ENCODE measurements at places on chromosomes 12 and 14.

GRCh38 chr12:1410794-1411193, 183.6 kb downstream of the FBXL14 start:
- DNase-seq = no peak

- DNase-seq = peak; percentile 50
Observed at GRCh38 chr14:64704143-64704742, at the start of gene PLEKHG3. TSS of gene PLEKHG3 (plus strand) at chr14:64704424. CDS start at chr14:64727632, 23,208 bp downstream.

- DNase-seq = no peak
Observed at GRCh38 chr12:54954228-54954627, 30.3 kb downstream of the TESPA1 start.

DNA sequence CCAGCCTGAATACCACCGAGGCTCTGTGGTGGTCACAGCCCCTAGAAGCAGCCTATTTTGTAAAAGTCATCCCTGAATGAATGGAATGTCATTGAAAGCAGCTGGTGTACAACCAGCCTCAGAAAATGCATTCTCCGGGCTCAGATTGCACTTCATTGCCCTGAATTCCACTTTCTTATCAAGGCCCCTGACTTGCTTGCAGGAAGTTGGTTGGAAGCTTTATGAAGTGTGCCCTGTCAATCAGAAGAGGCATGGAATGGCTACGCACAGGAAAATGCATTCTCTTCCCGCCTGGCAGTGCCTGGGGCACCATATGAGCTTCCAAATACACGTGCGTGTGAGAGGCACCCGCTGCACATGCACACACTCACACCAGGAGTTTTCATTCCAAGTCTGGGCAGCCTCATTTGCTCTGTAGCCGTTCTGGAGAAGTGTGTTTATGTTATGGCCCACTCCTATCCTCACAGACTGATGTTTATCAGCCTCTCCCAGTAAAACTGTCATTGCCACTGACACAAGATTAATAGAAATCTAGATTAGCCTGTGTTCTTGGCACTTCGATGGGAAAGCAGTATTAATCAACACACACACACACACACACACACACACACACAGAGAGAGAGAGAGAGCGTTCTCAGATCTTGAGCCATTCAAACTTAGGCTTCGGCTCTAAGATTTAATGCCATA, 63.9 kb downstream of the NUAK1 start:
- no peak for DNase-seq

- DNase-seq = no peak
Observed at GRCh38 chr12:28603239-28603638, 413.0 kb downstream of the CCDC91 start.

DNA sequence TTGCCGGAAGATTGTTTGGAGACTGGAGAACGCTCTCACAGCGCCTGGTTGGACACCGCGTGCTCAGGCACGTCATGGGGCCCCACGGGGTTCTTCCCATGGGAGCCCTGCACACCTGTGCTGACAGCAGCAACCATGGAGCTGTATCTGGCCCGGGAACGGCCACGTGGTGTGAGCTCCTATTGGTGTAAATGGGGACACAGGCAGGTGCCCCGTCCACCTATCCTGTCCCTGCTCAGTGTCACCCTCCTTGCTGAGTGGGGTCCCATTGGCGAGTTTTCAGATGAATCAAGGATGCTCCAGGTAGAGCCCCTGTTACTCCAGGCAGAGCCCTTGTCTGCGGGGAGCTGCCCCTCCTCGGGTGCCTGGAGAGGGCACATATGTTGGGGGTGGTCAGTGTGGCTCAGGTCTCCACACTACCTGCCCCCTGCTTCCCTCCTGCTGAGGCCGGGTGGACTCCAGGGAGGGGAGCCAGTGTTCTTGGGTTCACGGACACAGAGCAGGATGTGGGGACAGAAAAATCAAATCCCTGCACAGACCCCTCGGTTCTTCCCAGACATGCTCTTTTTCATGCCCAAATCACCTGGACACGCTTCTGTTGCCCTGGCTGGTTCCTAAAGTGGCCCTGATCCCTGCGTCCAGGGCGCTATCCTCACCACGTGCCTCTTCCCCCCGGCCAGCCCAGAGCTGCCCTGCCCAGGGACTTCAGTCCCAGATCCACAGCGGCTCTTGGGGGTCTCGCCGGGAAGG, 250.1 kb downstream of the ADGRD1 start:
- no peak for DNase-seq

GRCh38 chr12:20492251-20492760, 124.0 kb downstream of the PDE3A start:
- no peak for DNase-seq

DNA sequence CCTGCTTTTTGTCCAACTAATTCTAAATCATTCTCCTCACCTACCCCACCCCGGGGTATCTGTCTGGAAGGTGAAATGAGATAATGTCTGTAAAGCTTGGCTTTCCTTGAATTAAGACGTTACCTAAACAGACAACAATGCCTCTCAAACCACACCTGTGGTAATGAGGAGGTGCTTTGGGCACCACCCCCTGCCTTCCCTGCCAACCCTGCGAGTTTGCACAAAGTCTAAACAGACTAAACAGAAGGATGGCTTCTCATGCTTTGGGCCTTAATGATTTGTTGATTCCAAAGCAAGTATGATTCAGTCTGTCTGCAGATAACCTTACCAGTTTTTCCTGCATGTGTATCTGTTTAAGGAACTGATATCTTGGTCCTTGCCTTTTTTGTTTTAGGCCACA, 82.4 kb downstream of the ZFC3H1 start:
- DNase-seq = no peak

DNA sequence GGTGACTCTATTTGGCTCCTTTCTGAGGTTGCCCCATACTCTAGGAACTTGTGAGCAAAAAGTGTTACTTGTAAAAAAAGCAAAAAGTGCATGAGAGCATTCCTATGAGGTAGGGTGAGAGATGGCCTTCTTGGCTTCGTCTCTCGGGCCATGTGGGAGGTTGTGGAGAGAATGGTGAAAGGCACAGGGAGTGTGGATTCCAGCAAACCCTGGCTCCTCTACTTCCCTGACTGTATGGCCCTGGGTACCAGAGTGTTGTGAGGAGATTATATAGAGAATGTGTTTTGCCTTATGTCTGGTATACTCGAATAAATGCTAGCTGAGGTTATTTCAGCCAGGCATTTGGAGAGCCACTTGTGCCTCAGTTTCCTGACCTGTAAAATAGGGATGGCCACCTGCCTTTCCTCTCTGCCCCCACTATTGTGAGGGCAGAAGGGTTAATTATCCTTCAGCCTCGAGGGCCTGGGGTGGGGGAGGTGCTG, 11.0 kb downstream of the PLEKHG3 start:
- DNase-seq = no peak

- peak; percentile 65 for DNase-seq
Observed at GRCh38 chr12:94640134-94640928, 10.0 kb downstream of the TMCC3 start.

- no peak for DNase-seq
Observed at GRCh38 chr14:65483647-65484046, 71.1 kb downstream of the FUT8 start.

DNA sequence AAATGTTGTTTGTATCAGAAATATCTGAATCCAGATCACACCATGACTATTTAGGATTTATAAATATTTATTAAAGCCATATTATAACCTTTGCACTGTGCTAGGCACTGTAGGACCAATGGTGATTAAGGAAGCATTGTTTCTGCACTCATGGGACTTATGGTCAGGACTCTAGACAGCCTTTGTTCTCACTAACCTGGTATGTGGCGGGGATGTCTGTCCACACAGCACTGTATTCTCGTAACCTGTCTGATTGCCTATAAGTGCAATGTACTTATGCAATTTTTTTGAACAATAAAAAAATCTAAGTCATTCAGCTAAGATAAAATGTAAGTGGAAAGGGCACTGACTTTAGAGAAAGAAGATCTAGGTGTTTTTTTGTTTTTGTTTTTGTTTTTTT, 6.7 kb upstream of the SSPN start:
- DNase-seq = no peak

DNA sequence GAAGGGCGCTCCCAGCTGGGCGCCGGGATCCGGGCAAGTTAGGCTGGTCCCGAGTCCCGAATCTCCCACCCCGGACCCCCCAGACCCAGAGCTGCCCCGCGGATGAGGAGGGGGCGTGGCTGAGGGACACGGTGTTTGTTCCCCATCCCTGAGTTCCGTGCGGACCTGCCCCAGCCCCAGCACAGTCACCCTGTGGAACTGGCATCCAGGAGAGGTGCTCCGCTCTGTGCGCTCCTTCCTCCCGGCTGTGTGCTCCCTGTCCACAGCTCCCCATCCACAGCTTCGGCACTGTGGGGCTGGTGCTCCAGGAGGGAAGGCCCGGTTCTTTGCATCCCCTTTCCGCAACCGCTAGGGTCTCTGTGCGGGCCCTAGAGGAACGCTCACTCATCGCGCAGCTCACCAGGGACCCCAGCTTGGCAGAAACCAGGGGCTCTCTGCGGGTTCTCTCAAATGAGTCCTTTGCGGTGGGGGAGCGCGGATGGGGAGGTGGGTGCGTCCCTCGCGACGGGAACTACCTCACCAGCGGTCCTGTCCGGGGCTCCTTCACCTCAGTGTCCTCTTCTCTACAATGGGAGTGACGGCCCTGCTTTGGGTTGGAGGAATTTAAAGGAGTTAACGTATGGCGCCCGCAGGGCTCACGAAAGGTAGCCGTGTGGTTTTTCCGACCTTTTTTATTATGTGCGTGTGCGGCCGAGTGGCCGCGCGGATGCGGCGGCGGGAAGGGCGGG, 845 bp downstream of the TMEM132C start:
- no peak for DNase-seq

DNA sequence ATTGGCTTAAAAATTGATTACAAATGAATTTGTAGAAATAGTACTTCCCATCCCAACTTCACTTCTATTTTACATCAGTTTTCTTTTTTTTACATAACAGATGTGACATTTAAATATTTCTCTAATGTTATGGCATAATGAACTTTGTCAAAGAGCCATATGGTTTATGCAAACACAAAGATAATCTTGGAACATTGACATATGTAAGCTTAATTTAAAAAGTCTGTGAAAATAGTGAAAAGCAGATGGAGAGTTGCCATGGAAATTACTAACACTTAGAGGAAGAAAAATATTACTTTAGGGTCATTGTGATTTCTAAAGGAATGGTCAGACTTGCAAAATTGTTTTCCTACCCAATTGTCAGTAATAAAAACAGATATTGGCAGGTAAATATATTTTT, 232.4 kb downstream of the AEBP2 start:
- DNase-seq = no peak

GRCh38 chr14:61802010-61802568, 39.9 kb downstream of the SNAPC1 start:
- no peak for DNase-seq

DNA sequence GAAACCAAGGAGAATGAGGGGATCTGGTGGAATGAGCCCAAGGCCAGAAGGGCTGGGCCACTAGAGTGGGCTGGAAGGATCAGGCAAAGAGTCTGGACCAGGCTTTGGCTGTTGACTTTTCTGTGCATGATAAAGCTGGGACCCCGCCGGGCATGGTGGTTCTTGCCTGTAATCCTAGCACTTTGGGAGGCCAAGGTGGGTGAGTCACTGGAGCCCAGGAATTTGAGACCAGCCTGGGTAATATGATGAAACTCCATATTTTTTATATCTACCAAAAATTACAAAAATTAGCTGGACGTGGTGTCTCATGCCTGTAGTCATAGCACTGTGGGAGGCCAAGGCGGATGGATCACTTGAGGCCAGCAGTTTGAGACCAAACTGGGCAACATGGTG, 393 bp upstream of the KLHL33 start:
- no peak for DNase-seq

DNA sequence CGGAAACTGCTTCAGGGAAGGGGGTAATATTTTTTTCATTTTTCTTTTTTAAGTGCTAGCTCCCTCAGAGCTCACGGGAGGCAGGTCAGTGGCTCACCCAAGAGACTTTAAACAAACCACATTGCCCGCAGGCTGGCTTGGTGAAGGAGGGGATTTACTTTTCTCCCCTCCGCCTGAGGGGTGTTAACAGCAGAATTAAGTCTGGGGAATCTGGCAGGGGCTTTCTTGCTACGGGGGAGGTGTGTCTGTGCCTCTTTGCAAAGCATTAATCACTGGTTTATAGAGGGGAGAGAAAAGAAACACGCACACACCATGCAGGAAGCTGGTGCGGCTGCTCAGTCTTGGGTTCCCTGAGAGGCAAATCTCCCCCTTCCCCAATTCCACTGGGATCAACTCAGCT, 26.2 kb upstream of the TBX3 start:
- no peak for DNase-seq

DNA sequence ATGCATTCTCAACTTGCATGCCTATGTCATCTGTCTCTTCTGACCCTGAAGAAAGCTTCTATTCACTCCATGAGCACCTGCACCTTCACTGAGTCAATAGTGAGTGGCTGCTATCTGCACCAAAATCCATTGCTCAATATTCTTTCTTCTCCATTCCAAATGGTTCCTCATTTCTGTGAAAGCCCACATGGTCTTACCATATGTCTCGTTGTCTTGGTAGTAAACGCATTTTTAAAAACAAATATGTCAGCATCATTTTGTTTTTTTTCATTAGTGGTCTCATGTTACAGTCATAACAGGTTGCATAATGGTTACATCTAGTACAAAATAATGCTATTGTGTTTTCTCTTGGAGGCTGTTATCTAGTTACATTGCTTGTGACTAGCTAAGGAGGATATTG, 106.9 kb upstream of the CPM start:
- no peak for DNase-seq

- no peak for DNase-seq
Observed at GRCh38 chr12:51976376-51977160, 25.1 kb downstream of the ACVR1B start.

GRCh38 chr12:67925077-67925476, 64.2 kb upstream of the IFNG-AS1 start:
- no peak for DNase-seq

- DNase-seq = peak; percentile 18
Observed at GRCh38 chr12:92034858-92035401, 110.7 kb downstream of the BTG1 start.

DNA sequence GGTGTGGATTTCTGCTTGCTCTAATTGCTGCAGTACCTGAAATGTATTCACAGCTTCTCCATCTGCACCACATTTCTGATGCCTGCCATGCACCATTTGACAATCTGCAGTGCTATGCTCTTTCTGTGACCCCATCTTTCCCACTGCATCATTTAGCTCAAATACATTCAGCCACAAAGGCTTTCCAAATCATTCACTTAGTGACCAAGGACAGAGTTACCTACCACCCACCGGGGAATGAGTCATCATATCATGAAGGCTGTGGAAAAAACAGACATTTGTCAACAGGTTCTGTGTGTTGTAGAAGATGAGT, 465.5 kb upstream of the ATP2B1 start:
- DNase-seq = no peak

GRCh38 chr12:57148469-57149244, 1.2 kb upstream of the LRP1-AS start:
- no peak for DNase-seq
